ENCODE measurements at places on chromosomes 1 and 21. TPM values are rescaled to one million over a fixed set of nuclear protein-coding genes. Genes with fewer than 3 reads are reported as not detected.

The LHX8 gene
- total RNA-seq = not detected

The FOXO6 gene
- total RNA-seq = not detected

The CELA2B gene
- not detected for total RNA-seq

The BCAS2 gene
- 62.3 TPM for total RNA-seq

The CTSK gene
- 24.2 TPM for total RNA-seq

The TEX38 gene
- total RNA-seq = not detected

The ABCA4 gene
- total RNA-seq = 2.5 TPM

The ASCL5 gene
- under 0.01 TPM for total RNA-seq

The BTBD19 gene
- 4.4 TPM for total RNA-seq

The AHCTF1 gene
- 32.8 TPM for total RNA-seq

The KRTAP20-2 gene
- not detected for total RNA-seq

The USH2A gene
- total RNA-seq = not detected

The GJB5 gene
- total RNA-seq = 0.56 TPM

The FHL3 gene
- 7.3 TPM for total RNA-seq

The TRIM67 gene
- not detected for total RNA-seq

The FCRLB gene
- 3.1 TPM for total RNA-seq

The ADGRL2 gene
- total RNA-seq = 226 TPM

The FCGR2B gene
- total RNA-seq = not detected

The SPATA45 gene
- 1.1 TPM for total RNA-seq

All from regular cardiac myocyte (primary cell).